Stimulated activated CD4-positive, alpha-beta T cell treated with anti-CD3 and anti-CD28 coated beads, Interleukin-15, amount 100 ng/mL, for 48 hours (primary cell): ENCODE measurements at places on chromosomes 13 and 19.

DNA sequence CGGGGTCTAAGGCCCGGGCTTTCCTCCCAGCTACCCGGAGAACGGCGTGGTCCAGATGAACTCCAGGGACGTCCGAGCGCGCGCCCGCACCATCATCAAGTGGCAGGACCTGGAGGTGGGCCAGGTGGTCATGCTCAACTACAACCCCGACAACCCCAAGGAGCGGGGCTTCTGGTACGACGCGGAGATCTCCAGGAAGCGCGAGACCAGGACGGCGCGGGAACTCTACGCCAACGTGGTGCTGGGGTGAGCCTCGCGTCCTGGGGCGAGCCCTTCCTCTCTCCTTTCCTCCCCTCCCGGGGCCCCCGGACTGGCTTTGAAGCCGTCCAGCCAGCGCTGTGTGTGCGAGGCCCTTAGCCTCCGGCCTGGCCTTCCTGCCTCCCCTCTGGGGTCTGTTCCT, 23.4 kb downstream of the UHRF1 start:
- no peak for DNase-seq

GRCh38 chr19:30359936-30360335, 12.2 kb upstream of the ZNF536 start:
- DNase-seq = no peak

- no peak for DNase-seq
Measured at GRCh38 chr13:24541127-24541475, 28.5 kb upstream of the PARP4 start.

GRCh38 chr19:45180936-45181335, 2.4 kb downstream of the BLOC1S3 start:
- no peak for DNase-seq

- no peak for DNase-seq
Measured at GRCh38 chr13:51230477-51231105, 8.4 kb downstream of the FAM124A start.

DNA sequence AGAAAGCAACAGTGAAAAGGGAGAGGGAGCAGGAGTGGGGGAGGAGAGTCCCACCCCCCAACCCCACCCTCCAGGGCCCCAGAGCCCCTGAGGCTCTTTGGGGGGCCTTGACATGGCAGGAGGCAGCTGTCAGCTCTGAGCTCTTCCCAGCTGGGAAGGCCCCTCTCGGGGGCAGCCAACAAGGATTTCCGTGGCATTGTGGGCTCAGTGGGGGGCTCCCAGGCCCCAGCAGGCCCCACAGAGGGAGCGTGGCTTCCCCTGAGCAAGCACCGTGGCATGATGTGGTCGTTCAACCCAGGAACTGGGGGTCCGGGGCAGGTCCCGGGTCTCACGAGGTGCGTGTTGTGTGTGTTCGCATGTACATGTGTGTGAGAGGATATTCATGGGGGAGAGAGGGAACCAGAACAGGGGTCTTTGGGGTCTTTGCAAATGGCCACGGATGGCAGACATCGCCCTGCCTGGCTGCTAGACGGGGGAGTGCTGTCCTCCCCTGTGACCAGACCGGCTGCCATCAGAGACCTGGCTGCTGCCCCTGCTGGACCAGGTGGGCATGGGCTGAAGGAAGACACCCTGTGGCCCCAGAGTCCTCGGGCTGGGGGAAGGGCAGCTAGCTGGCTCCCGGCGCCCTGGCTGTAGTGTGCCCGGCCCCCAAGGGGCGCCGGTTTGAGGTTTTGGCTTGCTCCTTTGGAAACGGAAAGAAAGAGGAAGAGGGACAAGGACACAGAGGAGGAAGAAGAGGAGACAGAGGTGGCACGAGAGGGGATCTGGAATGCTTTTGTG, 3.7 kb upstream of the AKAP8L start:
- DNase-seq = no peak

DNA sequence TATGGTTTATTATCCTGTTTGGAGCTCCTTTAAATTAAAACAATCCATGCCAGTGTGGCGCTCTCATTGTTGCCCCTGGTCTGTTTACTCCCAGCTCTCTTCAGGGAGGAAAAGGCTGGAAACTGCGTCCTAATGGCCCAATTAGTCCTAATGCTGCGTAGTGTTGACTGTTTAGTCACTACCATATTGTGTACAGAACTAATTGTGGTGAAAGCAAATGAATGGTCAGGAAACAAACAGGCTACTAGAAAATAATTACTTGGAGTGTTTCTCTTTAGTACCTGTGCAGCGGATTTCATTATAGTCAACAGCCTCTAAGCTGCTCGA, 54.5 kb upstream of the MTIF3 start:
- DNase-seq = no peak

DNA sequence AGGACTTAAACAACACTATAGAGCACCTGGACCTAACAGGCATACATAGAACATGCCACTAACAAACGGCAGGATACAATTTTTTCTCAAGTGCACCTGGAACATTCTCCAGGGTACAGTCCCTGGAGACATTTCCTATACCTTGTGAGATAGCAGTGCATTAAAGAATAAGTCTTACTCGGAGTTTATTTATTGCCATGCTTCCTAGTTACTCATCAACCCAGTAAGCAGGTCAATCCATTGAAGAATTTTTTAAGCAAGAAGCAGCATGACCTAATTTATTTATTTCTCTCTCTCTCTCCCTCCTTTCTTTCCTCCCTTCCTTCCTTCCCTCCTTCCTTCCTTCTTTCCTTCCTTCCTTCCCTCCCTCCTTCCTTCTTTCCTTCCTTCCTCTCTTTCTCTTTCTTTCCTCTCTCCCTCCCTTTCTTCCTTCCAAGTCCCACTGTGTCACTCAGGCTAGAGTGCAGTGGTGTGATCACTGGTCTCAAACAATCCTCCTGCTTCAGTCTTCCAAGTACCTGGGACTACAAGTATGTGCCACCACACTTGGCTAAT, 6.6 kb upstream of the TFDP1 start:
- DNase-seq = no peak

- no peak for DNase-seq
Measured at GRCh38 chr13:23020246-23020843, 160.4 kb upstream of the SGCG start.

DNA sequence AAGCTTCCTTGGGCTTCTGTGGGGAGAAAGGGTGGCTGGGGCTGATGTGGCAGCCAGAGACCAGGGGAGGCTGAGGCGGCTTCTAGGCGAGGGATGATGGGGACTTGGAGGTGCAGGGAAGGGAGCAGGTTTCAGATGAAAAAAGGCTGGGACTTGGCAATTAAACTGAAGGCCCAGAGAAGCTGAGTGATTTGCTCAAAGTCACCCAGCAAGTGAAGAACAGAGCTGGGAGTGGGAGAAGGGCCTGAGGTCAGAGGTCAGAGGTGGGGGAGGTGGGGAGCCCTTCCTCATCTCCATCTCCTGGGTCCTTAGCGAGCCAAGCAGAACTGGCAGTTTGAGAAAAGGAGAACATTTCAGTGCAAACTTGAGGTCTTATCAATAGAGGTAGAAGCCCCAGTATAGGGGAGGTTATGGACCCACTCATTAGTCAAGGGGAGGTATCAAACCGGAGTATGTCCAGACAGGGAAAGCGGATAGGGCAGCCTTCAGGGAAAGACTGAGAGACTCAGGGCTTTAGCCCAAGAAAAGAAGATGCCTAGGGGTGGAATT, 49.6 kb upstream of the NFIC start:
- no peak for DNase-seq

- DNase-seq = no peak
Measured at GRCh38 chr13:24564881-24565280, 52.3 kb upstream of the PARP4 start.

- no peak for DNase-seq
Measured at GRCh38 chr19:50814883-50815282, 8.7 kb downstream of the KLK1 start.

DNA sequence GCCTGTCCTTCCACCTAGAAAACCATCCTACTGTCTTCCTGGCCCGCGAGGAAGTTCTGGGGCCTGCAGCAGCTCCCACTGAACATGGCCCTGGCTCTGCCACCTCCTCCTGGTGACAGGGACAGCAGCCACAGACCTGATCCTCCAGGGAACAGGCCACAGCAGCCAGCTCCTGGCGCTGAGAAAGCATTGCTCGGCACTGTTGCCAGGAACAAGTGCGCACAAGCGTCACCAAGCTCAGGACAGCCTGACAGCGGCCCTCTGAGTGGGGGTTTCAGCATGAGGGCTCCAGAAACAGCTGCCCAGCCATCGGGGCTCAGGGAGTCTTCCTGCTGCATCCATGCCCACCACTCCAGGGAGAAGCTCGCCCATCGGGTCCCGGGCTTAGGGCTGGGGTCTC, 21.9 kb downstream of the AP3D1 start:
- DNase-seq = no peak

GRCh38 chr13:85261757-85262346, 537.4 kb downstream of the SLITRK6 start:
- no peak for DNase-seq

GRCh38 chr13:72180253-72180952, 313.4 kb upstream of the DACH1 start:
- DNase-seq = no peak

DNA sequence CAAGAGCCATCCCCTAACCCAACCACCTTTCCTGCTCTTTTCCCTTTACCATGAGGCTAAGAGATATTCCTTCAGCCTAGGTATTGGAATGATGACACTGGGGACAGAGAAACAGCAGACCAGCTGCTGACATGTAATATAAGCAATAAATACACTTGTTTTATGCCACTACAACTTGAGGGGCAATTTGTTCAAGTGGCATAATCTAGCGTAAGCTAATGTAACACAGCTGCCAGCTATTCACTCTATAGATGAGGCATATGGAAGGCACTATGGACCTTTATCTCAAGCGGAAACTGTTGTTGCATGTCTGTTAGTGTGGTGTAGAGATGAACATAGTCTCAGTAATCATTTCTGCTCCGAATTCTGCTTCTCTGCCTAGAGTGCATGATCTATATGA, 111.1 kb downstream of the STARD13 start:
- DNase-seq = no peak

GRCh38 chr19:33603377-33603776, 18.4 kb upstream of the CHST8 start:
- DNase-seq = no peak

DNA sequence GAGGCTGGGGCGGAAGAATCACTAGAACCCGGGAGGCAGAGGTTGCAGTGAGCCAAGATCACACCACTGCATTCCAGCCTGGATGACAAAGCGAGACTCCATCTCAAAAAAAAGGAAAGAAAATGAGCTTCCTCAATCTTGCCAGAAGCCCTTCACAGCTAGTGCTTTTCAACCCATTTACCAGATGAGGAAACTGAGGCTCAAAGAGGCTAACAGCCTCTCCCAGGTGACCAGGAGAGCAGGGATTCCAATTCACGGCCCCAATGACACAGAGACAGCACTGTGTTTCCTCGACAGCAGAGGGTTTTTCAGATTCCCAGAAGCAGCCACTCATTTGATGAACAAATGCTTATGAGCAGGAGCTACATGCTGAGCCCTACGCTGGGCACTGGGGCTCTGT, 3.2 kb downstream of the UPK1A start:
- DNase-seq = no peak

- DNase-seq = no peak
Measured at GRCh38 chr19:48779636-48780035, 24.3 kb downstream of the FGF21 start.

GRCh38 chr13:80921541-80921940, 580.6 kb upstream of the SPRY2 start:
- DNase-seq = no peak

- DNase-seq = no peak
Measured at GRCh38 chr13:49997955-49998354, 1.1 kb downstream of the TRIM13 start.

GRCh38 chr19:34365463-34366401, 736 bp downstream of the GPI start:
- no peak for DNase-seq

DNA sequence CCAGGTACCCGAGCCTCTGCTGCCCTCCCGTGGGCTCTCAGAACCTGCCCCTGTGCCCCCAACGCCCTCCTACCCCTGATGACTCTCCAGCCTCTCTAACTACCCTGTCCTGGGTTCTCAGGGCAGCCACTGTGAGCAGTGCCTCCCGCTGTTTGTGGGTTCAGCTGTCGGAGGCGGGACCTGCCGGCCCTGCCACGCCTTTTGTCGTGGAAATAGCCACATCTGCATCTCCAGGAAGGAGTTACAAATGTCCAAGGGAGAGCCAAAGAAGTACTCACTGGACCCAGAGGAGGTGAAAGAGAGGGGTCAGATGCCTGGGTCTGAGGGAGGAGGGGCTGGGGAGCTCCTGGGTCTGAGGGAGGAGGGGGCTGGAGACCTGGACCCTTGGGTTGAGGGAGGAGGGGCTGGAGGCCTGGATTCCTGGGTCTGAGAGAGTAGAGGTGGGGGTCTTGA, 20.0 kb downstream of the CNFN start:
- no peak for DNase-seq

DNA sequence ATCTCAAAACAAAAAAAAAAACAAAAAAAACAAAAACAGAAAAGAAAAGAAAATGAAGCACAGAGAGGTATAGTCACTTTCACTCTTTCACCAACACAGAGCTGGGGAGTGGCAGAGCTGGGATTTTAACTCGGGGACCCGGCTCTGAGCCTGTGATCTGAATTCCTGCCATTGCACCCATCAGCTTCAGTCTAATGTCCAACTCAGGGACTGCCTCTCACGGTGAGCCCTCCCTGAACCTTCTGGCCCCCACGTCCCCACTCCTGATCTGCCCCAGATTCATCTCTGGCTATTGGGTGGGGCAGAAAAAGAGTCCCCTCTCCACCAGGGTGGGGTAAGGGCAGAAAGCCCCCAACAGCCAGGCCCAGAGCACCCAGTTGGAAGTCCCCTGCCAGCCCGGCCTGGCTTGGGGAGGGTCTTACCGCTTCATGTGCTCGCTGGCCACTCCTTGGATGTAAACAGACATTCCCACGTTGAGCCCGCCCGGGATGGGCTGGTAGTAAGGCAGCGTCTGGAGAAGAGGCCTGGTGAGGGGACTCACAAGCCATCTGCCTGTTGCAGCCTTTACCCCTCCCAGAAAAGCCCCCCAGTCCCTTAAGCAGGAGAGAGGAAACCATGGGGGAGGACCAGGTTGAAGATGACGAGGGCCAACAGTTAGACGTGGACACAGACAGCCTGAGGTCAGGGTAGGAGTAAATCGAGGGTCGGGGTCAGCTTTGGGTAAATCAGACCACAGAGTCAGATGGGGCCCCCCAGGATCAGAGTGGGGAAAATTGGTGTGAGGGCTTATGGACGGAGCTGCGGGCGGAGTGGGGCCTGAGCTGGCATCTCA, 520 bp downstream of the LGALS4 start:
- DNase-seq = no peak

GRCh38 chr19:16296713-16297112, 27.9 kb upstream of the KLF2 start:
- no peak for DNase-seq

- no peak for DNase-seq
Measured at GRCh38 chr13:52892925-52893324, 44.5 kb upstream of the PCDH8 start.
